ENCODE measurements at places on chromosomes 1 and 21. TPM values are rescaled to one million over a fixed set of nuclear protein-coding genes. Genes with fewer than 3 reads are reported as not detected.

GRCh38 chr1:230701434-230701833 is 12.5 kb downstream of the AGT start:
- no peak for DNase-seq

DNA sequence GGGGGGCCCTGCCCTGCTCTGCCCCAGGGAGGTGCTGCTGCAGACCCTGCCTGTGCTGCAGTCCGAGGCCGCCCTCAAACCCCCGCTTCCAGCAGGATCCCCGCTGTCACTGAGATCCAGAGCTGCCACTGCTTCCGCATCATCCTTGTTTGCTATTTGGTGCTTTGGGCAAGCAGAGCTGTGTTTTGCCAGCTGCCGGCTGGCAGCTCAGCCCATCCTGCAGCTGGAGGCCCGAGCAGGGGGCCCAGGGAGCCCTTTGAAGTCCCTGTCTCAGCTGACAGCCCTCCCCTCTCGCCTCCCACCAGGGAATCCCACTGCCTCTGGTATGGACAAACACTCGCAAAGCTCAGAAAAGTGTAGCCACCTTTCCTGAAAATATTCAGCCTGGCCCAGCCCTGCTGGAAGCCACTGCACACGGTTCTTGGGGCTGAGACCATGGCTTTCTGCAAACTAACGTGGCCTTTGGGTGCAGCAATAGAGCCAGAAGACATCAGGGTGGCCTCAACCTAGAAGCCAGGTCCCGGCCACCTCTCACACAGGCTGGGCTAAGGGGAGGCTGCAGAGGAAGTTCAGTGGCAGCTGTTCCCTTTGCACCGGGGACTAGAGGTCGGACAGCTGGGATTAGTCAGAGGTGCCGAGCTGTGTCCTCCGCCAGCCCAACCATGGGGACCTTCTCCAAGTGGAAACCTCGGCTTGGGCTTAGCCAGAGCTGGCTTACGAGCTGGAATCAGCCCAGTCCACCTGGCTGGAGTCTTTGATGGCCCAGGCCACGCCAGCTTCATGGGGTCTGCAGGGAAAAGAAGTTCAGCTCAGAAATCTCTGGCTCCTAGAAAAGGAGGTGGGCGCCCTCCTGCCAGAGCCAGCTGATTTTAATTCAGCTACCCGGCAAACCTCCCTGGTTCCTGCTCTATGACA is 107.1 kb downstream of the SPSB1 start:
- peak; percentile 43 for DNase-seq

GRCh38 chr21:43944078-43944633 is 68.0 kb upstream of the TRAPPC10 start:
- DNase-seq, result no peak

DNA sequence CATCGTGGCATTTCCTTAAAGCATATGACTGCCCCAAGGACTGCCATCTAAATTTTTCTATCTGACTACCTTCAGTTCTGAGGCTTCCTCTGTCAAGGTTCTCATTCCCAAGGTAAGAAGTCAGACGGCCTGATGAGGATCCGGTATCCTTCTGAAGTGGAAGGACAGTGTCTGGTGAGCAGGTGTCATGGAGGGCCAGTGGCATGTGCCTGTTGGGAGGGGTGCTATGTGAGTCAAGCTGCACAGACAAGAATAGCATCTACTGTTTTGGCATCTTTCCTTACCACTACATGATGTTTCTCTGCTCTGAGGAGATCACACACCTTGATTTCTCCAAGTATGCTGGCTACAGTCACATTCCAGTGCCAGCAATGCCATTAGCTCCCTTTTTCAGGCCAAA is 99.6 kb upstream of the RGS1 start:
- DNase-seq, result no peak

GRCh38 chr1:76799700-76800099 is 67.6 kb upstream of the ST6GALNAC5 start:
- DNase-seq, result no peak

GRCh38 chr1:85616736-85617135 is 36.2 kb downstream of the CCN1 start:
- DNase-seq, result no peak

DNA sequence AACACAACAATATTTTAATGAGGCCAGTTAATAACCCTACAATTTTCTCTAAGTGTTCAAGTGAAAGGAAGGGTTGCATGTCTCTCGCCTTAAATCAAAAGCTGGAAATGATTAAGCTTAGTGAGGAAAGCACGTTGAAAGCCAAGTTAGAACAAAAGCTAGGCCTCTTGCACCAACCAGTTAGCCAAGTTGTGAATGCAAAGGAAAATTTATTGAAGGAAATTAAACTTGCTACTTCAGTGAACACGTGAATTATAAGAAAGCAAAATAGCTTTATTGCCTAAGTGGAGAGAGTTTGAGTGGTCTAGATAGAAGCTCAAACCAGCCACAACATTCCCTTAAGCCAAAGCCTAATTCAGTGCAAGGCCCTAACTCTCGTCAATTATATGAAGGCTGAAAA is 135.6 kb downstream of the DUSP10 start:
- DNase-seq, result no peak

DNA sequence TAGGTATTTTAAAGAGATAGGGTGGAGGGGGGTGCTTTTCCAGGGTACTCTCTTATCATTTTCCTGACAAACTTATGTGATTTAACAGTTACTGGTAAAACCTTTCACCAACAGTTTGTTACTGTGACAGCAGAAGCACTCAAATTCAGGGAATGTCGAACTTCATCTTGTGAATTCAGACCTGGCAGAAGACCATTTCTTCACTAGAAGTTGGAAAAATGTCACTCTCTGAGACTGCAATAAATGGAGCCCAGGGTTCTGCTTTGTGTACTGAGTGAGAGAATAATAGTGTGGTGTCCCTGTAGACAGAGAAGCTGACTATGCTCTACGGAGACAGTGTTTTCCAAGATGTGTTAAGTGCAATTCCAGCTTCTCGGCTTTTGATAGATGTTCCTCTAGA is 200.2 kb downstream of the ST6GALNAC3 start:
- DNase-seq, result no peak

GRCh38 chr1:172827841-172828240 is 168.9 kb downstream of the FASLG start:
- no peak for DNase-seq

- no peak for DNase-seq
Observed at GRCh38 chr21:44724926-44725325, 13.6 kb upstream of the TSPEAR start.

GRCh38 chr1:198199105-198199504 is 42.3 kb downstream of the NEK7 start:
- no peak for DNase-seq

FAAH gene
- 0.46 TPM for total RNA-seq

GOLT1A gene
- total RNA-seq, result not detected

SIM2 gene
- total RNA-seq, result not detected
